T-helper 1 cell (primary cell): ENCODE measurements at places on chromosomes 16 and 17.

- DNase-seq, result no peak
These were observed 10.4 kb downstream of the CX3CL1 start for GRCh38 chr16:57382535-57383275.

GRCh38 chr17:67625971-67626370 is 91.8 kb upstream of the NOL11 start:
- no peak for DNase-seq

DNA sequence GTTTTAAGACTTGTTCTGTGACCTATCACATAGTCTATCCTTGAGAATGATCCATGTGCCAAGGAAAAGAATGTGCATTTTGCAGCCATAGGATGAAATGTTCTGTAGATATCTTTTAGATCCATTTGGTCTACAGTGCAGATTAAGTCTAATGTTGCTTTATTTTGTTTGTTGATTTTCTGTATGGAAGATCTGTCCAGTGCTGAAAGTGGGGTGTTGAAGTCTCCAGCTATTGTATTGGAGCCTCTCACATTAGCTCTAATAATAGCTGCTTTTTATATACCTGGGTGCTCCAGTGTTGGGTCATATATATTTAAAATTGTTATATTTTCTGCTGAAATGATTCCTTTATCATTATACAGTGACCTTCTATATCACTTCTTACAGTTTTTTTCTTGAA is 155.6 kb upstream of the MON1B start:
- DNase-seq, result no peak

- no peak for DNase-seq
These were observed 346.4 kb downstream of the WWOX start for GRCh38 chr16:78445818-78446217.

DNA sequence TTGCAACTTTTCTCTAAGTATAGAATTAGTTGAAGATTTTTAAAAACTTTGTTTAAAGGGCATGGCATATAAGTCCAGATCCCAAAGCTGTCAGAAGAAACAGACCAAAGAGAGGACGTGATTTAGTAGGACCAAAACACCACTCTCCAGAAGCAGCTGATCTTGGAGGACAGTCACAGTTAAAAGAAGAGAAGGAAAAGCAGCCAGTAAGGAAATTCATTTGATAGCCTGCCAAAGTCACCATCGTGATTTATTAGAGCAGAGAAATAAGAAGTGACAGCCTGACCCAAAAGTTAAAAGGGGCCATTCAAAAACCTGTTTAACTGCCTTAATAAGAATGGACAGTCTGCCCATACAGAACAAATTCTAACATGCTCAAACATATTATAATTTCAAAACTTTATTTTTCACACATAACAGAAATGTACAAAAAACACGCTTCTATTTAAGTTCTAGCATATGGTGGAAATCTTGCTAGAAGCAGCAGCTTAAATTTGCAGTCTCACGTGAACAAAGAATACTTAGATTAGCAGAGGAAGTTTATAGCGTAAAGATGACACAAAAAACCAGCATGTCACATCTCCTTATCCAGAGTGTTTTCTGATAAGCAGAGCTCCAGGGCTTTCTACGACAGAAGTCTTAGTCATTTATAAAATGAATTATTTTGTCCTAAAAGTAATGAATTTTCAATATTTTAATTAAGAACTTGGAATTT is 37.2 kb downstream of the TXNDC11 start:
- no peak for DNase-seq

GRCh38 chr17:16425202-16425601 is 9.8 kb downstream of the TRPV2 start:
- no peak for DNase-seq

- DNase-seq, result no peak
These were observed 633 bp downstream of the ZNF843 start for GRCh38 chr16:31441956-31442355.
